ENCODE measurements at places on chromosomes 6 and 20.

DNA sequence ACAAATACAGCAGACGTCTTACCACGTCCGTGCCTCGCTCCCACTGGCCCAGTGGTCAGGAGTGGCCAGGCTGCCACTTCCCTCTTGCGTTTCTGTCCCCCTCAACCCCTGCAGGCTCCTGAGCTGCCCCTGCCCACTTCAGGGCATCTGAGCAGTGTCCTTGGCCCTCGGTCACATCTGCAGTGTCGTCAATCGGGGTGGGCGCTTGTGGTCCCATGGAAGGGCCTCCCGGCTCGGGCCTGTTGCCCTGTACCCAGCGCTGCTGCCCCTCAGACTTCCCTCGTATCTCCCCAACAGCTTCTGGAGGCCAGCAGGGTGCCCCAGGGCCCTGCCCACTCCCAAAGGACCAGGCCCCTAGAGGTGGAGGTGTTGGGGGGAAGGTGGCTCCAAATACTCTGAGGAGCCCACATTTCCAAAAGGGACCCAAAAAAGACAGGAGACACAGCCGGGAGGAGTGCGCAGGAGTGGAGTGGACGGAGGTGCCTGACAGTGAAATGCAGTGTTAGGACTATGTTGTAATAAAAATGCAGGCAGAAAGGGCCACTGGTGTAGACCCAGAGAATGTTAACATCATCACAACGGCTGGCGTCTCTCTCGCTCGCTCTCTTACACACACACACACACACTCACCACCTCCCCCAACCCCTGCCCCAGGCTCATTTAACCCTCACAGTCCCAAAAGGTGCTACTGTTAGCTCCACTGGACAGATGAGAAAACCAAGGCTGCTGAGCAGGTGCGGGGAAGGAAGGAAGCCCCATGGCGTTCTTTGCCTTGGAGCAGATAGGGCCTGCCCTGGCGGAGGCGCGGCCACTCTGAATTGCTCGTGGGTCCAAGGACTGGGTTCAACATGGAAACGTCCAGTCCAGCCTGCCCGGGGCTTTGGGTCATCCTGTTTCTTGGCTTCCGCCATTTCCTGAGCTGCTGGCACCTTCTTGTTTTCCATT, 343.9 kb downstream of the ZFAND3 start:
- DNase-seq = no peak

DNA sequence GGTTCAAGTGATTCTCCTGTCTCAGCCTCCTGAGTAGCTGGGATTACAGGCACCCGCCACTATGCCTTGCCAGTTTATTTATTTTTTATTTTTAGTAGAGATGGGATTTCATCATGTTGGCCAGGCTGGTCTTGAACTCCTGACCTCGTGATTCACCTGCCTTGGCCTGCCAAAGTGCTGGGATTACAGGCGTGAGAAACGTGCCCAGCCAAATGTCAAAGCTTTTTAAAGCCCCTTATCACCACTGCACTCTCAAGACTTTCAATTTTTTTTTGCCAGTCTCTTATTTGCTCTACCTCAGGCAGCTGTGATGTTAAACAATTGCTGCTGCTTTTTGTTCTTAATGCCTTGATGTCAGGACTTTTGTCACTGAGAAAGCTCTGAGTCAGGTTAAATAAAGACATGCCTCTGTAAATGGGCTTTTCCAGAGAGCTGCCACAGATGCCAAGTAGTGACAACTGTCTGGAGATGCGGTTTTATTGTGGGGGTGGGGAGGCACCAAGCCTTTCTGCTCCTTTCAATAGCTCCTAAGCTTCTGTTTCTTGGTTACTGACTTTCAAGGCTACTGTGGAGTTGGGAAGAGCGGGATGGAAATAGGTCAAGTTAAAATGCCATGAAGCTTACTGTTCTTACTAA, 29.2 kb downstream of the RSPH3 start:
- DNase-seq = peak; percentile 11

DNA sequence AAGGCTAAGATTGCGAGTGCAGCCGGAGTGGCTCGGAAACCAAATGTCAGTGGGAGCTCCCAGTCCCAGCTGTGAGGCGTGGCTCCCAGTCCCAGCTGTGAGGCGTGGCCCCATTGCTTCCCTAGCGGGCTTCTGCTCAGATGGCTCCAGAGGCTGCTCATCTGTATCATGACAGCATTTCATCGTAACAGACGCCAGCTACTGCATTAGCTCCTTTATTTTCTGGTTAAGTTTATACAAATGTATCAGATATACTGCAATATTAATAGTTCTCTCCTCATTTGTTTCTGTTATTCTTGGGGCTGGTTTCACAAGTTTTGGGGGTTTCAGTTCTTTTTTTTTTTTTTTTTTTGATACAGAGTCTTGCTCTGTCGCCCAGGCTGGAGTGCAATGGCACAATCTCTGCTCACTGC, 34.7 kb upstream of the TBXT start:
- no peak for DNase-seq

GRCh38 chr6:13847326-13848050, 33.1 kb upstream of the MCUR1 start:
- DNase-seq = no peak

GRCh38 chr6:47733879-47734558, 35.6 kb downstream of the ADGRF4 start:
- DNase-seq = peak; percentile 11

GRCh38 chr6:53111865-53112264, 36.8 kb downstream of the GCM1 start:
- DNase-seq = no peak

- DNase-seq = no peak
These were observed 3.9 kb upstream of the CST9 start for GRCh38 chr20:23609486-23610109.

- DNase-seq = peak; percentile 99
These were observed 208.8 kb downstream of the ARHGAP18 start for GRCh38 chr6:129500958-129501739.

DNA sequence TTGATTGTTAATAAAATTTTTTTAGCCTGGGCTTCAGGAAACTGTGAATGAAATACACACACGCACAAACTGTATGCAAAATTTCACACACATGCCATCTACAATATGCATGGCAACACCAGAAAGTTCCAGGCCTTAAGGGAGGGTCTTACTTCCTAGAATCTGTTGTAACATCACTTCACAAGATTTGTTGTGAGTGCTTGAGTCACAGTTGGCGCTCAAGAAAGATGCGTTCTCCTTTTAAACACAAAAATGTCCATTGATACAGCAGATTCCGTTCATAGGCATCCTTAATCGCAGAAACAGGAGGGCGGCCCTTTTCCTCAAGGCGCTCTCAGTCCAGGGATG, 485 bp upstream of the RTF2 start:
- no peak for DNase-seq

DNA sequence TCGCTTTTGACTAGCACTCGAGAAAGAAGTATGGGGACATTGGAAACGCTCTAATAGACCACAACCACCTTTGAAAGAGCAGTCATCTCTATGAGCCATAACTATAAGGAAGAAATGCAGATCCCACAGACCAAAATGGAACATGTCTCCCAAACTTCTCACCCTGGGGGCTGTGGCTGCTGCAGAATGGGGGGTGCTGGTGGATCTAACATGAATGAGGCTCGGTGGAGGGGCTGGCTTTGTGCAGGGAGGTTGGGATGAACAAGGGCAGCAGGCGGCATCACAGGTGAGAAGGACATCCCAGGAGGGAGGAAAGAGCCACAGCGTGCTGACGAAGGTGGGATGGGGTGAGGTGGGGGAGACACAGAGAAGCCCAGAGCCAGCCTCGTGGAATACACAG, 10.5 kb upstream of the CCR6 start:
- no peak for DNase-seq

- peak; percentile 18 for DNase-seq
These were observed 27.9 kb downstream of the PLEKHG1 start for GRCh38 chr6:150627585-150628025.

DNA sequence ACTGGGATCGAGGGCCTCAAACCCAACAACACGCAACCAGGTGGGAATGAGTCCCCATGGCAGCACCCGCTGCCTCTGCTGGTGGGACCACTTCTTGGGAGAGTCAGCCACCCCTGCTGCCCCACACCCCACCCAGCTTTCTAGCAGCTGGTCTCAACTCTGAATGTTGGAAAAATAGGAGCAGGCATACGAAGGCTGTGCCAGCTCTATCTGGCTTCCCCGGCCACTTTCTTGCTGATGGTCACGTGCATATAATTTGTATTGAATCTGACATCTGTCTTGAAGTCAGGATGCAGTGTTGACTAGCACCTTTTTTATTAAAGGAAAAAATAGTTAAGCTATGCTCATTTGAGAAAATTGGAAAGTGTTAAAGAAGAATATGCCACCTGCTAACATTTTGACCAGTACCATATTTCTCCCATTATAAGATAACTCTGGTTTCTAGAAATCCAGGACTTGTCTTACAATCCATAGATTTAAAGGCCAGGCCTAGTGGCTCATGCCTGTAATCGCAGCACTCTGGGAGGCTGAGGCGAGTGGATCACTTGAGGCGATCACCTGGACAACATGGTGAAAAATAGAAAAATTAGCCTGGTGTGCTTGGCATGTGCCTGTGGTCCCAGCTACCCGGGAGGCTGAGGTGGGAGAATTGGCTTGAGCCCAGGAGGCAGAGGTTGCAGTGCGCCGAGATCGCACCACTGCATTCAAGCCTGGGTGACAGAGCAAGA, 26.9 kb upstream of the MAPRE1 start:
- no peak for DNase-seq

DNA sequence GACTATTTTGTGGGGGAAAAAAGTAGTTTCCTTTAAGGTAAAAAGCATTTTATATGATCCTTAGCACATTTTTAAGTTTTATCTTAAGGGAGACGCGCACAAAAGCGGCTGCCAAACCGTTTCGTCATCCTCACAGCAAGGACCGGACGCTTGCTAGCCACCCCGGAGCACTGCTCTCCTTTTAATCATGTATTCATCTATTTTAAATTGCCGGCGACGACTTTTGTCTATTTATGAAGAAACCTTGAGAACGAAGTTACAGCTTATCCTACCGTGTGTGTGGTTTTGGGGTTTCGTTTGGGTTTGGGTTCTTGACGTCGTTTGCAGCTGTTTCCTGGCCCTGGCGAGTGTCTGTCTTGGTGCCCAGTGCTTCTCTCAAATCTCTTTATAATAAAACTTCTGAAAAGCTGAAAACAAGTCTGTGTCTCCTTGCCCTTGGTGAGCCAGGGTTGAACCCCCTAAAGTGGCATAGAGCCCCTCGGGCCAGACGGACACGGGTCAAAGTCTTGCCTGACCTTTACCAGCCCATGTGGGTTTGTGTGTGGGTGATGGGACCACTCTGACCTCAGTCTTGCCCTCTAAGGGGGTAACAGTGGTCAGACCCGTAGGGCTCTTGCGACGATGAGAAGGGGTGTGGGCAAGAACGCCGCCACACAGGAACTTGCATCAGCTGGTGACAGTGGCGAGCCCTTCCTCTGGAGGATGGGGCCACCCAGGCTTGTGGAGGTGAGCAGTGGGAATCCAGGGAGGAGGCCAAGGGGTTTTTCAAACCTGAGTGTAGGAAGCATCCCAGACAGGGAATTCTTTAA, 117.6 kb downstream of the JPH2 start:
- no peak for DNase-seq

- DNase-seq = peak; percentile 77
These were observed 253.0 kb downstream of the QKI start for GRCh38 chr6:163667372-163668060.

DNA sequence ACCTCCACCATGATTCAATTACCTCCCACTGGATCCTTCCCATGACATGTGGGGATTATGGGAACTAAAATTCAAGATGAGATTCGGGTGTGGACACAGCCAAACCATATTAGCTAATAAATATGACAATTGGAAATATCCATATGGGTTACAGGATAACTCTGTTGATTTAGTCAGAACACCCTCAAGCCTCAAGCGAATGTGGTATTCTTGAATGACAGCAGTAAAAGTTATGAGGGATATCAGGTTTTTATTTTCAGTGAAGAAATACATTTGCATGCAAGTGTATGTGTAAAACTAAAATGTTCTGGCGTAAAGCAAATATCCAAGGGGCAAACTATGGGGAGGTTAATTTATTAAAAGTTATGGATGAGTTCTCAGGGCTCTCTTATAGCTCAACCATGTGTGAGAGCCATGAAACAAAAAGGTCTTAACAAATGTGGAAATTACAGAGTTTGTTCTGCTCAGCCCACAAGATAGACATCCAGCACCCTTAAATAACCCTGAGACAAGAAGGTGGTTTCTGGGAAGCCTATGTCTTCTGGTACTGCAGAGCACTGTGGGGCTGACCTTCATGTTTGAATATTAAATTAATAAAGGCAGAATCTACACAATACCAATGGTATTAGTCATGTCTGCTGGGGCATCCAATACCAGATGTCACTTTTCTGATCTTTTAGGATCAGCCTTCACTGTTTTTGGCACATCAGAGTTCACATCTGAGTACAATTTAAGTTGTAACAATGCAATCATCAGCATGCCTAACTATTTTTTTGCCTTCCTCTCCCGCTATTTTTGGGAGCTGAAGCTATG, 370.5 kb upstream of the RSPO3 start:
- DNase-seq = no peak

DNA sequence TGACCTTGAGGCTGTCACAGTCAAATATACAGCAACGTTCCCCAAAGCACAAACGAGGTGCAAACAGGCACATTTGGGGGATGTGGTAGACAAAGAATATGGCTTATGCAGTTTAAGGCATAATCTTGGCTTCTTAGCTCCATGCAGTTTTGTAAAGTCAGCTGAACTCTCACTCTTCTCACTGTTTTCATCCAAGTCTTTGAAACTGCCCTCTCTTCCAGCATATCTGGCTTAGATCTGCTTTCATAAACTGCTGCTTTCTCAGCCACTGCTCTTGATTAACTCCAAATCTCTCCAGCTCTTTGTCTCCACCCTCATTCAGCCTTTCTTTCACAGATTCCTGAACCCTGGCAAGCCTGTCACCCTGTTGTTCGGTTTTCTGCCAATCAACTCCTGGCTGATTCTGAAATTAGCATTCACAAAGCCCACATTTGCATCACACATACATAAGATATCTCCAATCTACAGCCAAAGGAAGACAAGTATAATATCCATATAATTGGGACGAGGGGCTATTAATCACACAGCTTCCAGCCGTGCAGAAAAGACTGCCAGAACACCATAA, 301.1 kb upstream of the RNF217 start:
- DNase-seq = no peak

GRCh38 chr6:40894962-40895799, 143.8 kb downstream of the UNC5CL start:
- peak; percentile 38 for DNase-seq

DNA sequence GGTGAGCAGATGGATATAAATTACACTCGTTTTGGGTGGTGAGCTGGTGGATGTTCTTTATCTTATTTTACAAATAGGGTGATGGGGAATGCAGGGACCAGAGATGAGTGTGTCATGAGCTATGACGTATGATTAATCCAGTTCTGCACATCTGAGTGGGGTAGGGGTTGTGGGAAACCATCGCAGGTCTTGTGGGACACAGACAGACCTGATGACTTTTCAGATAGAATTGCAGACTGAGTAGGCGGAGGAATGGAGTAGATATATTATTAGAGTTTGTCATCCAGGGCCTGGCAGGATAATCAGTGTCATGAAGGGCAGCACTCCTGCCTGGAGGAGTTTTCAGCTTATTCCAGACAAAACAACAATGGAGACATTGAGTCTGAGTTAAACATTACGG, 12.9 kb upstream of the DSP start:
- DNase-seq = peak; percentile 74
